Activated CD4-positive, alpha-beta T cell treated with anti-CD3 and anti-CD28 coated beads for 48 hours (primary cell): ENCODE measurements at places on chromosomes 1 and 21.

- peak; percentile 52 for DNase-seq
Measured at GRCh38 chr1:202162418-202163280, 2.2 kb upstream of the PTPN7 start.

DNA sequence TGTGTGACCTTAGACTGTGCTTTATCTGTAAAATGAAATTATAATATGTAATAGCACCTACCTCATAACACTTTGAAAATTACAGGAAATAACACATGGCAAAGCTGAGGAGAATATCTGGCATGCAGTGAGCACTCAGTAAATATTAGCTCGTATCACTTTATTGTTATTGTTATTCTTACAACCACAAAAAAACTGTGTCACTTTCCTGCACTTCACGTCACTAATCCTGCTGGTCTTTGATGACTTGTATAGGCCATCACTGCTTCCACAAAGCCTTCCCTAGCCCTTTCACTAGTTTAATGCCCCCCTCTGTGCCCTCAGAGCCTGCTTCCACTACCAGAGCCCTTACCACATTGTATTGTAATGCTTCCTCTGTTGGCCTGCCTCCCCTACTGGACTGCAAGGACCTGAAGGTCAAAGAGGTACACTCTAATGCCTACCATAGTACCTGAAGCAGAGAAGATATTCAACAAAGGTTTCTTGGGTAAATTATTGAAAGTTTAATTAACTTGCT, 231.6 kb downstream of the NFIA start:
- DNase-seq: no peak

GRCh38 chr1:156721131-156721530, 7.1 kb upstream of the METTL25B start:
- no peak for DNase-seq

DNA sequence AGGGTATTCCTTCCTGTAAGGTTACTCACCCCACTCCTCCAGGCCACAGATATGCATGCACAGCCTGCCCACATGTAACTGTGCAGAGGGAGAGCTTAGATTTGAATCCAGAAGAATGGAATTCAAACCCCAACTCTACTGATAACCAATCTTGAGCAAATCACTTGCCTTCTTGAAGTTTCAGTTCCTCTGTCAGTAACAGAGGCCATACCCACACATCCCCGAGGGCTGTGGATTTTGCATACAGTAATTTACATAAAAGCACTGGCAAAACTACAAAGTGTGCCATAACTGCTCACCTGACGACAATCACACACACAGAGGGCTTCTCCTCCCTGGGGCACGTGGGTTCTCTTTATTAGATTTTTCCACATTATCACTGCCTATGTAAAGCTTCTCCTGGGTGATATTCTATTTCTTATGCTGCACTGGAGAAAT, 18.6 kb downstream of the CD247 start:
- DNase-seq: peak; percentile 55

DNA sequence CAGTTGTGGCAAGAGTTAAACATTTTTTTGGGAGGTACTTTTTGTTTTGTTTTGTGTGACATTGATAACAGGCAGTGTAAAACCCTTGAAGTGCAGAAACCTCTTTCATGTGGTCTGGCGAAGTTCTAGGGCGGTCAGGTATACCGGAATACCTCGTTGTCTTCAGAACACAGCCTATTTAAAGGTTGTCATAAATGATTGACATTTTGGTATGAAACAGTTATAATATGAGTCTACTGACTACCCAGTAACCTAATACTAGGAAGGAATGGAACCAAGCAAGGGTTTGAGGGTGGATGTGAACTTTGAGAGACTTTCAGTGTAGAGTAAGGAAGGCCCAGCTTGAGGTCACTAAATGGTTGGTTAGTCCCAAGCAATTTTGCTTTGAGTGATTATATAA, 40.5 kb downstream of the PATJ start:
- peak; percentile 66 for DNase-seq

DNA sequence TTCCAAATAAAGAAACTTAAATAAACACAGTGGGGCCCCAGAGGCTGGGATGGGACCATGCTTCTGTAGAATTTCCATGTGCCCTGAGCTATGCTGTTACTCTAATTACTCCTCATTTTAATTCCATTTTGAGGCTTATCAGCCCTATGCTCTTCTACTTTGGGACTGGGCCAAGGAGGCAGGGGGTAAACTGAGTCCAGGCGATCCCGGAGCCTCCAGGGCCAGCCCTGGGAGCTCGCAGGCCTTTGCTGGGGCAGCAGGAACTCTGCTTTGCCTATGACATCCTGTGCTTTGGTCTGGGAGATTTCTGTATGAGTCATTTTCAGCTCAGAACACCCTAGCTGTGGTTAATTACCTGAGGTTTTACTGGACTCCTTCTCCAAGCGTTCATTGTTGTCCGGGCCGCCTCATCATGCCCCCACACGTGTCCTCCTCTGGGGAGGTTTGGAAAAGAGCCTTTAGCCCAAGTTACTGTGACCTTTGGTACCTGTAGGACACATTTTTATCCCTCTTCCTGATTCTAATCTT, 95.7 kb downstream of the RHOU start:
- DNase-seq: no peak

- no peak for DNase-seq
Measured at GRCh38 chr1:226128487-226129075, 58.0 kb downstream of the ACBD3 start.

GRCh38 chr1:54867717-54868057, 19.3 kb downstream of the DHCR24 start:
- DNase-seq: no peak

DNA sequence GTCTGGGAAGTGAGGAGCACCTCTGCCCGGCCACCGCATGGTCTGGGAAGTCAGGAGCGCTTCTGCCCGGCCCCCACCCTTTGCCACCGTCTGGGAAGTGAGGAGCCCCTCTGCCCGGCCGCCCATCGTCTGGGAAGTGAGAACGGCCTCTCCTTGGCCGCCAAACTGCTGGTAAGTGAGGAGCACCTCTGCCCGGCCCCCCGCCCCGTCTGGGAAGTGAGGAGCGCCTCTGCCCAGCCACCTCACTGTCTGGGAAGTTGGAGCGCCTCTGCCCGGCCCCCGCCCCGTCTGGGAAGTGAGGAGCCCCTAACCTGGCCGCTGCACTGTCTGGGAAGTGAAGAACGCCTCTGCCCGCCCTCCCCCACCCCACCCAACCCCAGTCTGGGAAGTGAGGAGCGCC, 22.6 kb downstream of the KCNH1 start:
- DNase-seq: no peak

- peak; percentile 29 for DNase-seq
Measured at GRCh38 chr1:199089393-199090122, 450.7 kb downstream of the PTPRC start.

DNA sequence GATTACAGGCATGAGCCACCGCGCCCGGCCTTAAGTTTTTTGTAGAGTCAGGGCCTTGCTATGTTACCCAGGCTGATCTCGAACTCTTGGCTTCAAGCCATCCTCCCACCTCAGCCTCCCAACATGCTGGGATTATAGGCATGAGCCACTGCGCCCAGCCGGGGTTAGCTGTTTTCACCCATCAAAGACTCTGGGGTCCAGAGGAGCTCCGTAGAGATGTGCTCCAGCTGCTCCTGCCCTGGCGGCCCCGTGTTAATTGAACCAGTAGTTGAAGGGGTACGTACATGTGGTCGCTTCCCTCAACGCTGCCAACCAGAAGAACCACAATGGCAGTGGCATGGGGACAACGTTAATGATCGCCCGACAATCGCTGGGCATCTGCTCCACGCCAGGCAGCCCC, 72.0 kb downstream of the NPHP4 start:
- DNase-seq: no peak

DNA sequence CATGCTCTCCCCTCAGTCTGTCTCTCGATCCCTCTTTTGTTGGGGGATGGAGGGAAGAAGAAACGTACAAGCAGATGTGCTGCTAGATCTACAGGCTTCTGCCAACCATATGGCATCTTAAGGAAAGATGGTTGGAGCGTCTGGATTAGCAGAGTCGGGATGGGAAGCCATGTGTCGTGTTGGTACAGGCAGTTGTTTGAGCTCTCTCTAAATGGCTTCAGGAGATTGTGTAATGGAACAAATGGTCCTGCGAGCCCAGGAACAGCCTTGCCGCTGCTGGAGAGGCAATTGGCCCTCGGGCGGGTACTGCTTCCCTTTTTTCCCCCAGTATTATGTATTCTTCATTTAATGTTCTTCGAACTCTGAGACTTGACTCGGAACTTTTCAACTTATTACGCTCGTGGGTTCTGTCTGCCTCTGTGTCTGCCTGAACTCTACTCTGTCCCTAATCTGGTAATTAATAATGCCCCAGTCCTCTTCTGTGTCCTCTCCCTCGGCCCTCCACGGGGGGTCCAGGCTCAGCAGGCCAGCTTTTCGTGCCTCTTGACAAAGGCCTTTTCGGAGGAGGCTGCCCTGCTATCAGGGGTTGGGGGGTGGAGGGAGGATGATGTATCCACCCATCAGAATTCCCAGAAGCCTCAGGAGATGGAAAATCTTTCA, 215.3 kb downstream of the SDCCAG8 start:
- no peak for DNase-seq

DNA sequence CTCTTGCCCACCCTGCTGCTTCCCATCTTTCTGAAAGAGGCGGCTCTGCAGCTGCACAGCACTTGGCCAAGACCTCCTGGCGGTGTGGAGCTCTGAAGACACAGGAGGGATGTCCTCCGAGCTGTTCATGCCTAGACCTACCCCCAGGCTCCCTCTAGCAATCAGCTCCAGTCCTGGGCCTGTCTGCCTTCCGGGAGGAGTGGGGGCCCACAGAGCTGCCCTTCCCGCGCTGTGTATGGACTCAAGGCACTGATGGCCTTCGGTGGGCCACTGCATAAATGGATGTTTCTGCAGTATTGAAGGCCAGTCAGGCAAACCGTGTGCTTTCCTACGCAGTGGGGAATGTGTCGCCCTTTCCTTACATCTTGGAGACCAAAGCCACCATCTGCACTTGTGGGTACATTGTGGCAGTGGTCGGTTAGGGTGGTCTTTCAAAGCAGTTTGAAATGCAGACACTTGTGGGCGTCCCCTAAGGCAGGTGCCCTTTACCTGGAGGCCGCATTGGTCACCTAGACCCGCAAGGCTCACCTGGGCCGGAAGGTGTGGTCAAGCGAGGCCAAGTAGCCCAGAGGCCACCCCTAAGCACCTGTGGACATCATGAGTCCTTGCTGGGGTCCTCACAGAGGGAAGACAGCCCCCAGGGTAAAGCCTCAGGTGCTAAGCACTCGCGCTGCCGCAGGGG, 912 bp upstream of the PKNOX1 start:
- no peak for DNase-seq

DNA sequence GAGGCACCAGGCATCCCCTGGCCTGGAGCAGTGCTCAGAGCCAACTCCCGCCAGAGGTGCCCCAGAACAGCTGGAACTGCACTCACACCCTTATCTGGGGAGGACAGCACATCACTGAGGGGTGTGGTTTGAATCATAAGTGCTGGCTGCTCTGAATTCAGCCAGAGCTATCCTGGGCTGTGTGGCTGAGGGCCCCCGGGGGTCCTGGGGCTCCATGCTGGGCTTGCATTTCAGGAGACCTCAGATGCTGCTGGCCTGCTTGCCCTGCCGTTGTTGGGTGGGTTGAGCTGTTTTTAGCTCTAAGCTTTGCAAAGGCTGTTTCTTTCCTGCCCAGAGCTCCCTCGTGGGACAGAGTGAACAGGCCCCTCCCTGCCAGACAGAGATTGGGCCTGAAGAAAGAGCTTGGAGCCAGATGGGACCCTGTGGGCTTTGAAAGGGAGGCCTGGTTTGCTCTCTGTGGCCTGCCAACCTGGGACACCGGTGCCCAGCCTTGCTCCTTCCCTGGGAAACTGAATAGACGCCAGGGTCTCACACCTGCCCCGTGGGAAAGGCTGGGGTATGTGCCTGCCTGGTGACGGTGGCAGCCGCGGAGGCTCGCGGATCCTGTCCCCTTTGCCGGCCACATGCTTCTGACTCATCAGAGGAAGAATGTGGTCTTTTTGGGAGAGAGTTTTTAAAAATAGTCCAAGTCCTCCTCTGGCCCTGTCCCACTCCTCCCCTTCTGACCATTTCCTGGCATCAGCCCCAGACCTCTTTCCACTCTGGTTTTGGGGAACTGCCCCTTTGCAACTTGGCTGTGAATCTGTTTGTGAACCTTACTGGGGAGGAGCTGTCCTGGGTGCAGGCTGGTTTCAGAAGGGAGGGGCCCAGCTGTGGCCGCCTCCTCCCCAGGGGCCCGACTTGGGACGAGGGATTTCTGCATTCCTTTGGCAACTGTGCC, 30.0 kb downstream of the ARHGEF10L start:
- DNase-seq: no peak

DNA sequence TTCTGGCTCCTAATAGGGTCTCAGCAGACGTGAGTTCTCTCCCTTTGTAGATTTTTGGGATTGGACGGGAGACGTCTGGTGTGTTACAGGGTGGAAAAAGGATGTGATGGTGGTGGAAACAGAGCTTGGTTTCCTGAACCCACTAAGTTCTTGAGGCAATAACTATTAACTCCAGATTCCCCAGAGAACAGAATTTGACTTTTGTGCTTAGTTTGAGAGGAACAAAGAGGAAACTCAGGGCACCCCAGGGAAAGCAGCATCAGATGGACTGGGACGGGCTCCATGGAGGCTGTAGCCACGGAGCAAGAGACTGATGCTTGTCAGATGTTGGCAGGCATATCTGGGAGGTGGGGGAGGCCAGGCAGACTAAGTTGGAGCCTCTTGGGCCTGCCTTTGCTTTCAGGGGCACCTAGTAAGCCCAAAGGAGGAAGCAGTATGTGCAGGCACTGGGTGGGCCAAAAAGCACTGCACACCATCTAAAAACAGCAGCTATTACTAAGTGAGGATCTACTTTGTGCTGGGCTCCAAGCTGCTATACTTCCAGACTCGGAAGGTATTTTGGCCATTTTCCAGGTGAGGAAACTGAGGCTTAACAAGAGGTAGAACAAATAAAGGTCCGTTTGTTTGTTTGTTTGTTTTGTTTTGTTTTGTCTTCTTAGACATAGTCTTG, 66.9 kb downstream of the EPHB2 start:
- DNase-seq: no peak

DNA sequence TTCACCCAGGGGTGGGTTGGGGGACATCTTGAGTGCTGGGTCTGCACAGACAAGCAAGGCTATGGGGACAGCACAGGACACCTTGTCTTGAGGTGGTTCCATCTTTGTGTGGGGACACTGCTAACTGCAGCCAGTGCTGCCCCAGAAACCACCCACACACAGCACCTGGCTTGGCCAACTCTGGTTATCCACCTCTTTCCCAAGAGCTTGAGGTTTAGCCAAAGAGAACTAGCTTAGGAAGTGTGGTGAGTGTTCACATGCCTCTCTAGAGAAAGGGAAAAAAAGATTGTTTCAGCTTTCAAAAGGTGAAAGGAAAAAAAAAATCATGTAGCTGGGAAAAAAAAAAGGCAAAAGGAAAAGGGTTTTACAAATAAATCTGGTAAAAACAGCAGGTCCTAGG, 32.4 kb downstream of the BCAR3 start:
- no peak for DNase-seq

GRCh38 chr1:79472067-79472656, 465.6 kb upstream of the ADGRL4 start:
- no peak for DNase-seq

DNA sequence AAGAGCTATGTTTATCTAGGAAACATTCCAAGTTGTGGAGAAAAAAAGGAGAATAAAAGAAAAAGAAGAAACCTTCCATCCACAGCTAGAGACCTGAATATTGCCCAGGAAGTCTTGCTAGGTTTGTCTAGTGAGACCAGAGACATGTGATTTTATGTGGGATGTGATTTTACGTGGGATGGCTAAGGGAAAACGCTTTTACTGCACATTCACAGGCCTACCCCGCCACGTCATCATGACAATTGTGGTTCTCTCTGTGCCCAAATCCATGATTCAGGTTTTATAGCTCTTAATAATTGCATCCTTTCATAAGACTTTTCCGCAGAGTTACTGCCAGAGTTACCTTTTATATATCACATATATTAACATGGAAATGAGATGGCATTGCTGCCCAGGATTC, 86.4 kb upstream of the SSX2IP start:
- DNase-seq: no peak
